ENCODE measurements at places on chromosomes 3 and 15.

GRCh38 chr15:88504445-88504844, 36.9 kb downstream of the MRPS11 start:
- DNase-seq = no peak

DNA sequence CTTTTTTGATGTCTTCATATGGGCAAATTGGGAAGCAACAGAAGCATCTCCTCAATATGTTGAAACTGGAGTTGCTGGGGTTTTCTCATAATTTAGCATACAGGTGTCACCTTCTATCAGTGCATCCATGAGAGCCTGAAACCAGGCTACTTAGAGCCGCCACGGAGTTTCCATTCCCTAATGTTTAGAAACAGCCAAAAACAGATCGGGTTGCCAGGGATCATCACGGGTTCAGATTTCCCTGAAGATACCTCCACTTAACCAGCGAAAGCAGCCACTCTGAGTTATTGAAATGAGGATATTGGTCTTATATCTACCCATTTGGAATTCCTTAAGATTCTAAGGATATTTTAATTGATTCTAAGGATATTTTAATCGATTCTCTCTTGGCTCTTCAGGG, 14.5 kb downstream of the TERB2 start:
- DNase-seq = no peak

GRCh38 chr3:191176038-191176785, 22.8 kb upstream of the OSTN start:
- no peak for DNase-seq

GRCh38 chr15:88605189-88606069, 15.7 kb upstream of the AEN start:
- peak; percentile 71 for DNase-seq

GRCh38 chr15:61915640-61916039, 144.6 kb downstream of the VPS13C start:
- DNase-seq = no peak

Measured in stimulated activated CD8-positive, alpha-beta memory T cell treated with anti-CD3 and anti-CD28 coated beads, Interleukin-4, amount 100 ng/mL, for 48 hours (primary cell).